Fibroblast of upper back skin (primary cell): ENCODE measurements at places on chromosomes 16 and 17.

- no peak for DNase-seq
Measured at GRCh38 chr17:8823279-8823678, 24.1 kb upstream of the MFSD6L start.

GRCh38 chr17:46720408-46720807, 98.1 kb downstream of the WNT3 start:
- DNase-seq: no peak

GRCh38 chr17:62164747-62165722, 100.0 kb upstream of the MED13 start:
- no peak for DNase-seq

DNA sequence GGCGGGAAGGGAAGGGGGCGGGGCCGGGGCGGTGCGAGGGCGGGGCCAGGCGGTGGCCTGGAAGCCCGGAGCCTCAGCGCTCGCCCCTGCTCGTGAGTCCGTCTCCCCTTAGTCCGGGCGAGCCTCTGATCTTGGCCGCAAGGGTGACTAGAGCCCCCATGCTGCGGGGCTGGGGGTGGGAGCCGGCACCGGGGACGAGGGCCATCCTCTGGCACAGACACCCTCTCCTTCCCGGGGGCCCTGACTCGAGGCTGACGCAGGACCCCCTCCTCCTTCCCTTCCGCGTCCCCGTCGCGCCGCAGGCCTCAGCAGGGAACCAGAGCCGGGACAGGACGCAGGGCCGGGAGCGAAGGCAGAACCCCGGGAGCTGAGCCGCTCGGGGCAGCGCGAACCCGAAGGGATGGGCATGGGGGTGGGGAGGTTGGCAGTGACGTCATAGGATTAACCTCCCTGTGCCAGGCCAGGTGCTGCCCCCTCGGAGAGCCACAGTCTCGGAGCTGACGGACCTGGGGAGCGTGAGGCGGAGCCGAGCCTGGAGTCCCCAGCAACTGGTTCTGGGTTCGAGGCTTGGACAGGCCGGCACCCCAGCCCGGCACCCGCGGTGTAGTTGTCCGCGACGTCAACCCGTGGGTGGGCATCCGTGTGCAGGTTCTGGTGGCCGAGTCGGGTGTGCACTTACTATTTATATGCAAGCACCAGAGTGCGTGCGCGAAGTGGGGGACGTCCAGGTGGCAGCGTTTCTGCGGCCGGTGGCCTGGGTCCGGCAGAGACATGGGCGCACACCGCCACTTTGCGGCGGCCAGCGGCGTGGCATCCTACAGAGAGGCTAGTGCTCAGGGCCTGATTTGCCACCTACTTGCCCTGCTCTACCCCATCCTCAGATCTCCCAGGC, 503 bp upstream of the PLCD3 start:
- peak; percentile 69 for DNase-seq

- DNase-seq: peak; percentile 13
Measured at GRCh38 chr17:49676276-49676868, 1.5 kb downstream of the SPOP start.

- DNase-seq: no peak
Measured at GRCh38 chr17:77644181-77645071, 314.1 kb upstream of the TNRC6C start.

DNA sequence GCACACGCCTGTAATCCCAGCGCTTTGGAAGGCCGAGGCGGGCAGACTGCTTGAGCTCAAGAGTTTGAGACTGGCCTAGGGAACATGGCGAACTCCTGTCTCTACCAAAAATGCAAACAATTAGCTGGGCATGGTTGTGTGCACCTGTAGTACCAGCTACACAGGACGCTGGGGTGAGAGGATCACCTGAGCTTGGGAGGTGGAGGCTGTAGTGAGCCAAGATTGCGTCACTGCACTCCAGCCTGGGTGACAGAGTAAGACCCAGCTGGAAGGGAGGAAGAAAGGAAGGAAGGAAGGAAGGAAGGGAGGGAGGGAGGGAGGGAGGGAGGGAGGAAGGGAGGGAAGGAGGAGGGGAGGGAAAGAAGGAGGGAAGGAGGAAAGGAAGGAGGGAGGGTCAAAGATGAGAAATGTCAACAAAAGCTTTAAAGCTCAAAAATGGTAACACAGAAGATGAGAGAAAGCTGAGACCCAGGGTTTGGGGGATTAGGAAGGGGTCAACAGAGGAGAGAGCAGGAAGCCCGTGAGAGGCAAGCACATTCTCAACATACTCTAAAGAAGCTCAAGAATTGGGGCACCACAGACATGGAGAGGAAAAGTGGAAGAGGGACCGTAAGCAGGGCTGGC, 5.0 kb upstream of the KRT19 start:
- no peak for DNase-seq

GRCh38 chr17:72158895-72159885, 38.4 kb downstream of the SOX9 start:
- DNase-seq: peak; percentile 57

GRCh38 chr17:45090711-45091110, 29.6 kb downstream of the NMT1 start:
- no peak for DNase-seq
